ENCODE measurements at places on chromosomes 1 and 21. TPM values are rescaled to one million over a fixed set of nuclear protein-coding genes. Genes with fewer than 3 reads are reported as not detected.

Gene KRTAP7-1
- total RNA-seq = not detected

Gene ANKRD35
- total RNA-seq = not detected

Gene PDC
- not detected for total RNA-seq

Gene EFNA1
- 31.3 TPM for total RNA-seq

Gene CLCA1
- total RNA-seq = not detected

Gene OR2M7
- total RNA-seq = not detected

Gene SOAT1
- total RNA-seq = 39.6 TPM

Gene PPIH
- 26.7 TPM for total RNA-seq

Gene HAO2
- total RNA-seq = not detected

Gene OR2T11
- total RNA-seq = not detected

Gene RHOU
- total RNA-seq = 2.3 TPM

GRCh38 chr1:211627259-211627658, 48.2 kb downstream of the NEK2 start:
- H3K4me1 ChIP-seq = peaks cover 16% of the 10 kb centered on the region
- no peaks in the 10 kb centered on the region for H3K36me3 ChIP-seq
- no peak overlapping the region for H3K27ac ChIP-seq
- no peaks in the 10 kb centered on the region for H3K27me3 ChIP-seq
- DNase-seq = no peak
- no peak overlapping the region for H3K4me3 ChIP-seq

DNA sequence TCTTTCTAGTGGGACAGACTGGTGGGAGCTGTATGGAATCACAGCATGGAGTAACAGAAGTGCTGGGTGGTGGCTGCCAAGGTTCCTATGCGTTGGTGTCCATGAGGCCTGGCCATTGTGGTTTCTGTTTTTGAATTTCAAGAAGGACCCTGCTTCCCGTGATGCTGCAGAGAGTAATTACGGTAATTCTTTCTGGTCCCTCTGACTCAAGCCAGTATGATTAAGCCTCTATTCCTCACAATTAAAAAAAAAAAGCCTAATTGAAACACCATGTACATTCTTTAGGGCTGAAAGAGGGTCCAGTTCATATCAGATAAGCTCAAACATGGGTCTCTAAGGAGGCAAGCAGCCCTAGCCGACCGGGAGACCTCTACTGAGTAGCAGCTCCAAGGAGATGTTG, 10.5 kb upstream of the C1orf21 start:
- DNase-seq = no peak
- no peak overlapping the region for H3K27ac ChIP-seq
- no peaks in the 10 kb centered on the region for H3K36me3 ChIP-seq
- no peak overlapping the region for H3K4me3 ChIP-seq

DNA sequence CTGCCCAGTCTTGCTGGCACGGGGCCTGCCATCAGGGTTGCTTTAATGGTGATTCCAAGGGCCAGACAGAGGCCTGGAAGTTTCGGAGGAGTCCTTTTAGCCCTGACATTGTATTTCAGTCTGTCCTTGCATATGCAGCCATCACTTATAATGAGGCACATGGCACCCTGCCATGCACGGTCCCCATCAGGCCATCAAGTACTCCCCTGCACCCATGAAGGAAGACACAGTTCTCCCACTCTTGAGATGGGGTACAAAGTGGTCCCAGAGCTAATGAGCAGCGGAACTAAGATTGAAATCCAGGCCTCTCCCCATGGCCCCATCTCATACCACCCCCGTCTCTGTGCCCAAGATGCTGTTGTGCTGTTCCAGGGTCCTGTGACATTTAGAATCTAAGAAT, 596.6 kb downstream of the PTPRU start:
- no peaks in the 10 kb centered on the region for H3K36me3 ChIP-seq
- no peaks in the 10 kb centered on the region for H3K27me3 ChIP-seq
- H3K4me1 ChIP-seq = no peaks in the 10 kb centered on the region
- H3K27ac ChIP-seq = no peak overlapping the region
- peak; percentile 67 for DNase-seq
- H3K4me3 ChIP-seq = no peak overlapping the region

DNA sequence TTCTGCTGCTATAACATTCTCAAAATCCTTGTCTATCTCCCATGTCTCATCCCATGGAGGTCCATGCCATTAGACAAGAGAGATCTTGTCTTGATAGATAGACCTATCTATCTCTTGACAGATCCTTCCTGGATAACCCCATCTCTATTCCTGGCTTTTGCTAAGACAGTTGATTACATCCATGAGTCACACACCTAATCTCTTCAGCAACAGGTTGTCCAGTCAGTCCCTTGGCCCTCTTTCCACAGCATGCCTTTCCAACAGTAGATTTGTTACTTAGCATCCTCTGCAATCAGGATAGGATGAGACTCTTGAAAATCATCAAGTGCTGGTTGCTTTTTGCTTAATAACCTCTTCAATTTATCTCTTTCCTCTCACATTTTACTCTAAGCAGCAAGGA, 46.6 kb downstream of the TRMT1L start:
- peaks cover 14% of the 10 kb centered on the region for H3K36me3 ChIP-seq
- no peak overlapping the region for H3K4me3 ChIP-seq
- H3K27me3 ChIP-seq = no peaks in the 10 kb centered on the region
- no peaks in the 10 kb centered on the region for H3K4me1 ChIP-seq
- H3K27ac ChIP-seq = no peak overlapping the region

GRCh38 chr1:200409203-200409760, 554 bp downstream of the ZNF281 start:
- H3K4me3 ChIP-seq = peak overlapping the region; percentile 98
- H3K27me3 ChIP-seq = no peaks in the 10 kb centered on the region
- H3K4me1 ChIP-seq = peaks cover 49% of the 10 kb centered on the region
- H3K36me3 ChIP-seq = peaks cover 38% of the 10 kb centered on the region

- peaks cover 4% of the 10 kb centered on the region for H3K36me3 ChIP-seq
- no peak for DNase-seq
- H3K4me3 ChIP-seq = no peak overlapping the region
- no peaks in the 10 kb centered on the region for H3K27me3 ChIP-seq
These were observed 21.8 kb upstream of the OTUD3 start for GRCh38 chr1:19860418-19860817.

- H3K4me3 ChIP-seq = no peak overlapping the region
- peaks cover 13% of the 10 kb centered on the region for H3K36me3 ChIP-seq
- H3K27me3 ChIP-seq = no peaks in the 10 kb centered on the region
These were observed 17.5 kb downstream of the COL6A1 start for GRCh38 chr21:45998871-45999580.

- H3K4me1 ChIP-seq = peaks cover 11% of the 10 kb centered on the region
- H3K36me3 ChIP-seq = peaks cover 5% of the 10 kb centered on the region
- H3K27me3 ChIP-seq = no peaks in the 10 kb centered on the region
- DNase-seq = no peak
- H3K27ac ChIP-seq = no peak overlapping the region
These were observed 214.7 kb downstream of the SDCCAG8 start for GRCh38 chr1:243470502-243470901.

DNA sequence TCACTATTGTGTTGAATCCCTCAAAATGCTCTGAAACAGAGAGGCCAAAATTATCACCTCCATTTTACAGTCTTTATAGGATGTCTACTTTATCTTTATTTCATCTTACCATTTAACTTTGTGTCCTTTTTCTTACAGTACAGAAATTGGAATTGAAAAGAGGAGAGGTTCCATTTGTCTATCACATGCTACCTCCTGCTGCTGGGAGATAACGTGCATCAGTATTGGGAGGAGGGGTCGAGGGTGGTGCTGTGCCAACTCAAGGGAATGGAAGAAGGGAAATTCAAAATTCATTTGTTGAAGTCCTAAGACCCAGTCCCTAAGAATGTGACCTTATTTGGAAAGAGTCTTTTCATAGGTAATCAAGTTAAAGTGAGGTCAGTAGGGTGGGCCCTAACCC, 85.3 kb downstream of the HHIPL2 start:
- H3K27ac ChIP-seq = no peak overlapping the region
- peaks cover 11% of the 10 kb centered on the region for H3K4me1 ChIP-seq
- H3K36me3 ChIP-seq = no peaks in the 10 kb centered on the region
- no peak for DNase-seq
- no peak overlapping the region for H3K4me3 ChIP-seq
- H3K27me3 ChIP-seq = no peaks in the 10 kb centered on the region

DNA sequence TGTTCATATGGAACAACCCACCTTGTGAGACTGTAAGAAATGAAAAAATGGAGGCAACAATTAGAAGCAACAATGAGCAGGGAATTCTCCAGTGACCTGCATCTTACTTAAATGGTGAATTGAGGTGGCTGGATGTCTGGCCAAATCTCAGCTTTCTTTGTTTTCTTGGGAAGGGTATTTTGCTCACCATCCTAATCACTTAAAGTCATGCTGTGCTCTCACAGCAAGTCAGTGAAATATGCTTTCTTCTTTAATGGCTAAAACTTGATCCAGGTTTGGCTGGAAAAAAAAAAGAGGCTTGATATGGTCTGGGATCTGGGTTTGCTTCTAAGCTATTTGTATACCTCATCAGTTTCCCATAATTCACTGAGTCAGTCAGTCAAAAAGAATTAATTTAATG, 124.8 kb downstream of the ESRRG start:
- peaks cover 11% of the 10 kb centered on the region for H3K4me1 ChIP-seq
- H3K27me3 ChIP-seq = peaks cover 31% of the 10 kb centered on the region
- no peak for DNase-seq
- no peaks in the 10 kb centered on the region for H3K36me3 ChIP-seq

- no peaks in the 10 kb centered on the region for H3K27me3 ChIP-seq
- no peak for DNase-seq
- no peak overlapping the region for H3K4me3 ChIP-seq
- peaks cover 49% of the 10 kb centered on the region for H3K4me1 ChIP-seq
These were observed 24.7 kb downstream of the CAPZB start for GRCh38 chr1:19460535-19461219.

GRCh38 chr1:226601456-226601855, 52.9 kb downstream of the STUM start:
- DNase-seq = no peak
- peaks cover 41% of the 10 kb centered on the region for H3K4me1 ChIP-seq
- no peak overlapping the region for H3K4me3 ChIP-seq

DNA sequence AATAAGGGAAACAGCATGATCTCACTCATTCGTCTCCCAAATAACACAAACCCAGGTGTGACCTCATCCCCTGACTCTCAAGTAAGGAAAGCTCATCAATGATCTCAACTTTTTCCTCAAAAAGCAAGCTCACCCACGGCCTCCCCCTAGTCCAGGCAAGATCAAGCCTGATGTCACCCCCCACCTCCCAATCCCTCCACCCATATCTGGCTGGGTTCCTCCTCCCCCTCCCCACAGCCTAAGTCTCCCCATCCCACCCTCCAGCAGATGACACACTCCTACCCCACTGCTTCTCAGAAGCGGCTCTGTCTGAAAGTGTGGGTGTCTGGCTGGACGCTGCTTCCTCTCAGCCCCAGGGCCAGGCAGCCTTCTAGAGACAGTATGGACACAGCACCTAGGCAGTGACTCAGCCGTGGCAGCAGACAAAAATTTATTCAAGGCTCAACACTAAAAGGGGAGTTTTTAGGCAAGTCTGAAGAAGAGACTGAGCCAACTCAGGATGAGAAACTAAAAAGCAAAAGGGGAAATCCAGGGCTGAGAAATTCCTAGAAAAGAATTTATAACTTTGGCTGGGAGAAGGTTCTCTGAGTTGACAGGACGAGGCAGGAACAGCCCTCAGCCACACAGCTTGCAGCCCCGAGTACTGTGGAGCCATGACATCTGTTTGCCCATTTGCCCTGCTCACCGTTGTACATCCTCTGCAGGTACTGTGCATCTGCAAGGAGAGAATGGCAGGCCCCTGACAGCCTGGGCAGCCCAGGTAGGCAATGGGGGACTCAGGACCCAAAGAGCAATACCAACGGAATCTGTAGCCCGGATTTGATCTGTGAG, 81.6 kb upstream of the LRRC8D start:
- no peaks in the 10 kb centered on the region for H3K36me3 ChIP-seq
- no peak overlapping the region for H3K4me3 ChIP-seq
- H3K4me1 ChIP-seq = peaks cover 8% of the 10 kb centered on the region
- no peak for DNase-seq
- peaks cover 10% of the 10 kb centered on the region for H3K27me3 ChIP-seq

GRCh38 chr1:201724039-201724765, 104.8 kb upstream of the IPO9 start:
- no peak overlapping the region for H3K4me3 ChIP-seq
- no peaks in the 10 kb centered on the region for H3K27me3 ChIP-seq
- peaks cover 2% of the 10 kb centered on the region for H3K36me3 ChIP-seq
- no peak for DNase-seq

DNA sequence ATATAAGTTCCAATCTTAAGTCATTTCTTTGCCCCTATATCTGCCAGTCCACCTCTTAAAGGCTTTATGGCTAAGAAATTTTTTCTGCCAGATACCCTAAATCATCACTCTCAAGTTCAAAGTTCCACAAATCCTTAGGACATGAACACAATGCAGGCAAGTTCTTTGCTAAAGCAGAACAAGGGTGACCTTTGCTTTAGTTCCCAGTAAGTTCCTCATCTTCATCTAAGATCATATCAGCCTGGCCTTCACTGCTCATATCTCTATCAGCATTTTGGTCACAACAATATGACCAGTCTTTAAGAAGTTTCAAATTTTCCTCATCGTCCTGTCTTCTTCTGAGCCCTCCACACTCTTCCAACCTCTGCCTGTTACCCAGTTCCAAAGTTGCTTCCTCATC, 402.2 kb upstream of the RUNX1 start:
- H3K27me3 ChIP-seq = no peaks in the 10 kb centered on the region
- H3K4me1 ChIP-seq = peaks cover 7% of the 10 kb centered on the region
- H3K36me3 ChIP-seq = no peaks in the 10 kb centered on the region

DNA sequence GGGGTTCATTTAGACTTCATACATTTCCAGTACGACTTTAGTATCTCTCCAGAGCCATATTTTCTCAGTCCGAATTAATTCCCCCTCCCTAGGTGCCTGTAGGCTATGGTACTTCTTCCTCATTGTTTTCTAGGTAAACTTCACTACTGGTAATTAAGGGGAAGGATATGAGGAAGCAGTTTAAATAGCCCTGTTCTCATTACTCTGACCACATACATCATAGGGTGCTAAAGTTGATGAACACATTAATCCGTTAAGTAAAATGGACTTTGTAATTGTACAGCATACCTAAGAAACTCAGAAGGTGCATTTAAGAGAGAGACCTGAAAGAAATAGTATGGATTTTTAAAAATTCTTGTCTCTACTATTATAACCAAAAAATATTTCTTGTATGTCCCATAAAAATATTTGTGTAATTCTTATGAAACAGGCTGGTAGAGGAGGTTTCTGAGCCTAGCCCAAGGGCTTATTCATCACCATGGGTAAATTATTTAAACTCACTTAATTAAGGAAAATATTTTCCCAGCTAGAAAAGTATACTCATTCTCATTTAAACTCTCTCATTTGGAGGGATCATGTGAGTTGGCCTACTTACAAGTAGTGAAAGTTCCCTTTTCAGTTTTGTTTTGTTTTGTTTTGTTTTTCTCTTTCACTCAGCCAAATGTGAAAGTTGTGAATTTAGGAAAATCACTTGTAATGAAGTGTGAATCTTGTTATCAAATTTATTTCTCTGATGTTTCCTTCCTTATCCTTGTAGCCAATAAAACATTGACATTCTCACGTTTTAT, 2.0 kb downstream of the PRMT6 start:
- peaks cover 5% of the 10 kb centered on the region for H3K36me3 ChIP-seq
- H3K27ac ChIP-seq = no peak overlapping the region
- H3K4me3 ChIP-seq = peak overlapping the region; percentile 98
- DNase-seq = no peak
- H3K27me3 ChIP-seq = no peaks in the 10 kb centered on the region
